T-helper 1 cell treated with Interleukin-12 subunit alpha and Interleukin-12 subunit beta and Interleukin-4 antibody, amounts not matched to agents 30 ng/mL and 1 ng/mL, for 36 hours (primary cell): ENCODE measurements at places on chromosomes 1 and 21. TPM values are rescaled to one million over a fixed set of nuclear protein-coding genes. Genes with fewer than 3 reads are reported as not detected.

The SDE2 gene
- total RNA-seq: 24.5 and 26.1 TPM in 2 replicates

The C1orf53 gene
- total RNA-seq: 0.39 and 0.78 TPM in 2 replicates

The TBCE gene
- total RNA-seq: 28.3 and 30.8 TPM in 2 replicates

The IL24 gene
- 0.25 and 0.39 TPM in 2 replicates for total RNA-seq

The PLA2G2A gene
- total RNA-seq: not detected in 2 replicates

The TSPEAR gene
- not detected in 2 replicates for total RNA-seq
